ENCODE measurements at places on chromosomes 2 and 18.
A peak's percentile ranks its signal among the peaks of the same experiment; 100 is the strongest.

GRCh38 chr2:151853070-151853758, 25.0 kb upstream of the ARL5A start:
- no peak for DNase-seq

DNA sequence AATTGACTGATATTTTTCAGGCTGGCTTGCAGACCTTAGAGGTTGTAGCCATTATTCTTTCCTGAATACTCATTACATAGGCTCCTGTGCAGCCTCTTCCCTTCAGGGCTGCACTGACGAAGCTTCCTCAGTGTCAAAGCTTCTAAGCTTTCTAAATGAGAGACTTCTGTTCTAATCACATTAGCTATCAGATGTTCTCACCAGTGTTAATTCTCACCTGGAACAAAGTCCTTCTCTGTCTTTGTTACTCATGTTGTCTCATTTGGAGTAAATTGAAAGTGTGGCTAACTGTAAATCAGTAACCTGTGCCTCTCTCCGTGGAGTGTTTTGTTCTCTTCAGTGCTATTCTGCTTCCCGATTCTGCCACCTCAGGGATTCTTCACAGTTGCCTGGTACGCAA, 76.9 kb downstream of the MC4R start:
- no peak for DNase-seq

GRCh38 chr2:70986499-70987189, 8.0 kb downstream of the TEX261 start:
- DNase-seq, result no peak

DNA sequence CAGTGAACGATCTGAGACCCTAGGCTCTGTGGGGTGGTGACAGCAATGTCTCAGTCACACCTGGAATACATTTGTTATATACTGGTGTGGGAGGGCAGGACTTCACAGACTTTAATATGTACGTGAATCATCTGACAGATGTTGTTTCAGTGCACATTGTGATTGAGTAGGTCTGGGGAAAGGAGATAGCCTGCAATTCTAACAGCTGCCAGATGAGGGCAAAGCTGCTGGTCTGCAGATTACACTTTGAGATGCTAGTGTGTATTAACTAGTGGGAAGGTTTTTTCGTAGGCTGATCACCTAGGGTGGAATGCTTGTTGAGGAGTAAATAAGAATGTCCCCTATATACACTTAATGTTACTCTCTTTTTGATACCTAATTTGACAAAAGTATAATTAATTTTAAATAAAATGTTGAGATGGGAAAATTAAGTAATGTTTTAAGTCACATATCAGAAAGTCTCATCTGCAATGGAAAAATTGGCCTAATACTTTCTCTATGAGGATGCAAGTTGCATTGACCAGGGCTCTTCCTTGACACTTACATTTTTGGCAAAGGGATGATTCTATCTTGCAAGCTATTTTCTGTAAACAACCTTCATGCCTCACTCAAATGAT, 496.9 kb upstream of the HNMT start:
- DNase-seq, result no peak

DNA sequence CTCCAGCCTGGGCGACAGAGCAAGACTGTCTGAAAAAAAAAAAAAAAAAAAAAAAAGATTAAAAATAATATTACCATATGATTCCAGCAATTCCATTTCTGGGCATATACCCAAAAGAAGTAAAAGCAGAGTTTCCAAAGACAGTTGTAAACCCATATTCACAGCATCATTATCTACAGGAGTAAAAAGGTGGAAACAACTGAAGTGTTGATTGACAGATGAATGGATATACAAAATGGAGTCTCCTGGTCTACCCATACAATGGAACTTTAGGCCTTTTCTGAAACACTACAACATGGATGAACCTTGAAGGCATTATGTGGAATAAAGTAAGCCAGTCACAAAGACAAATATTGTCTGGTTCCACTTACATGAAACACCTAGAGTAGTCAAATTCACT, 5.7 kb downstream of the RNU4ATAC start:
- DNase-seq, result no peak

GRCh38 chr2:196725218-196725617, 74.3 kb downstream of the GTF3C3 start:
- DNase-seq, result no peak

- DNase-seq, result no peak
These were observed 13.1 kb upstream of the GPR55 start for GRCh38 chr2:230938098-230938497.

DNA sequence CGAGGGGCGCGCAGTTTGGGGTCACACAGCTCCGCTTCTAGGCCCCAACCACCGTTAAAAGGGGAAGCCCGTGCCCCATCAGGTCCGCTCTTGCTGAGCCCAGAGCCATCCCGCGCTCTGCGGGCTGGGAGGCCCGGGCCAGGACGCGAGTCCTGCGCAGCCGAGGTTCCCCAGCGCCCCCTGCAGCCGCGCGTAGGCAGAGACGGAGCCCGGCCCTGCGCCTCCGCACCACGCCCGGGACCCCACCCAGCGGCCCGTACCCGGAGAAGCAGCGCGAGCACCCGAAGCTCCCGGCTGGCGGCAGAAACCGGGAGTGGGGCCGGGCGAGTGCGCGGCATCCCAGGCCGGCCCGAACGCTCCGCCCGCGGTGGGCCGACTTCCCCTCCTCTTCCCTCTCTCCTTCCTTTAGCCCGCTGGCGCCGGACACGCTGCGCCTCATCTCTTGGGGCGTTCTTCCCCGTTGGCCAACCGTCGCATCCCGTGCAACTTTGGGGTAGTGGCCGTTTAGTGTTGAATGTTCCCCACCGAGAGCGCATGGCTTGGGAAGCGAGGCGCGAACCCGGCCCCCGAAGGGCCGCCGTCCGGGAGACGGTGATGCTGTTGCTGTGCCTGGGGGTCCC, at the start of gene ITGA4:
ITGA4 (plus strand) TSS at position 266 of the 620 bp plus-strand sequence; CDS start at position 535, 269 bp downstream.
- peak; percentile 52 for DNase-seq

GRCh38 chr2:121564905-121565304, 34.2 kb downstream of the RNU4ATAC start:
- DNase-seq, result no peak

DNA sequence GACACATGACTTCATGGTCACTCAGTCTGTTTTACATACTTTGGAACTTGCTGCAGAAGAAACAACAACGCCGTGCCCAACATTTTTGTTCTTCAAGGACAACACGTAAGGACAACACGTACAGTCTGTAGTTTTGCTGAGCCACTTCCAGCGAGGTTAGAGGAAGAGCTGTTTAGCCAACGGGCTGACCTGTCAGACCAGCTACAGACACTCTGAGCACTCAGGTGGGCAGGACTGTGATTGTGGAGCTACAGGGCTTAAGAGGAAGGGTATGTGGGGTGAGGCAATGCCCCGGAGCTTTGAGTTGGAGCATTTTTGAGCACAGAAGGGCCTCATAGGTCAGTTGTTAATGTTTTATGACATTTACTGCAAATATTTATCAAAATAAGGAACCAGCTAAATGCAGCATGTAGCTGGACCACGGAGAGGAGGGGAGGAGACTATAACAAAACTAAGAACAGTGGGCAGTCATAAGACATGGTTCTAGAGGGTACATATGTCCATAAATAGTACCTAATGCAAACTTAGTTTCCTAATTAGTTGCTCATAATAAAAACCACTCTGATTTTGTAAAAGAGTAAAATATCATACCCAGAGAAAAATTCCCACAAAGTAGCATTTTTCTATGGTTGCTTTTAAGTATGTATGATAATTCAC, 26.3 kb upstream of the NPC1 start:
- no peak for DNase-seq

- DNase-seq, result no peak
These were observed 108.5 kb upstream of the COL3A1 start for GRCh38 chr2:188865681-188866080.

Data from activated naive CD4-positive, alpha-beta T cell (primary cell).